ENCODE measurements at places on chromosomes 3 and 15.

- no peak for DNase-seq
Observed at GRCh38 chr3:21484057-21484827, 266.8 kb downstream of the ZNF385D start.

DNA sequence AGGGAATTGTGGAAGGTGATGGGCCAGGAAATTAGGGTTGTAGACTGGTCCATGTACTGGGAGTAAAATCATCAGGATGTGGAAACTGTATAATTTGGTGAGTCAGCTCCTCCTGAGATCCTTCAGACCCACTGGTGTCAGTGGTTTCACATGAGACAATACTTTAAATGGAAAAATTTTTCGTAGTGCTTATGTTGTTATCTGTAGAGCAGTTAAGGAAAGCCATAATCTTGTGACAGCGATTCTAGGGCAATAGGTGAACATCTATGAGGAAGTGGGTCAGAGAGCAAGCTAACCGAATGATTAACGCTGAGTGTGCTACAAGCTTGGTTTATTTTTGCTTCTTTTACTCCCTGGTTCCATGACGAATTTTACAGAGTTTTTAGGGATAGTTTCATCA, 200.6 kb downstream of the CADM2 start:
- no peak for DNase-seq

- DNase-seq: no peak
Observed at GRCh38 chr3:194910414-194910984, 224.8 kb downstream of the FAM43A start.

GRCh38 chr3:50192124-50192523, 714 bp downstream of the GNAT1 start:
- DNase-seq: no peak

GRCh38 chr3:197936819-197937384, 13.1 kb upstream of the RPL35A start:
- DNase-seq: no peak

GRCh38 chr15:85762756-85763127, 32.0 kb downstream of the KLHL25 start:
- DNase-seq: no peak

DNA sequence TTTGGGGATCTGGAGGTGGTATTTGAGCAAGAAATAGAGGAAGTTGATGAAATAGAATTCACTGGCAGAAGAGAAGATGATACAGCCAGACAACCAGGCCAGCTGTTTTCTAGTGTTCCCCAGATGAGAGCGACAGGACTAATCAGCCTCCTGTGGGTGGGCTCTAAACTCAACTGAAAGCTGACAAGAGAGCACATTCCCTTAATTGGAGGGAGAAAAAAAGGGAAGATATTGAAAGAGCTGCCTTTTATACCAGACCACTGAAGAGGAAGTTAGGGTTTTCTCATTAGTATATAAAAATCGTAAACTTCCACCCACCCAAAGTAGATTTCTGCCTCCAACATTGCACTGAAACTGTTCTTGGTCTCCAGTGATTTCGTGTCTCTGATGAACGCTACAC, 6.5 kb upstream of the TM4SF19 start:
- DNase-seq: no peak

GRCh38 chr15:80703081-80703480, 8.0 kb downstream of the ABHD17C start:
- no peak for DNase-seq

DNA sequence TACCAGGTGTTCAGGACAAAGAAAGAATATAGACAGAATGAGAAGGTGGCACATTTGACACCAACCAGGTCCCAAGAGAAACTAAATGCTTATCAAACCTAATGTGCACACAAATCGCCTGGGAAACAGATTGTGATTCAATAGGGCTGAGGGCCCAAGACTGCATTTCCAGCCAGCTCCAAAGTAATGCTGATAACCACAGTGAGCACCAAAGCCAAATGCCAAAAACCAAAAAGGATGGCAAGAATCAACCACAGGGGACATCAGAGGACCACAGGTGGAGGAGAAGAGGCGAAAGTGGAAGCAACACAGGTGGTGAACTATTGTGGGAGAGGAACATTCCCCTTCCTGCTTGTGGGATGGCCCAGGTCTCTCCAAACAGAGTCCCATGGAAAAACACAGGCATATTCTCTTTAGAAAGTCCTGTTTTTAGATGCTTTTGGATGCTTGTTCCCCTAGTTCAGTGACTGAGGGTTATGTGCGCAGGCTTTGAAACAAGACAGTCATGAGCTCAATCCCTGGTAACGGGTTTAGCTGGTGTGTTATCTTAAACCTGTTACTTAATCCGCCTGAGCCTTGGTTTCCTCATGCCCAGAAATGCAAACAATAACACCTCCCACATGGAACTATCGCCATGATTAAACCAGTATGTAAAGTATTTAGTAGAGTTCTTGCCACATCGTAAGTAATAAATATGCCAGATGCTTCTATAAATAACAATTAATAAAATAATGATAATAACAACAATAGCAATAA, 241.7 kb downstream of the ATP8B4 start:
- DNase-seq: no peak

- DNase-seq: peak; percentile 20
Observed at GRCh38 chr15:55221090-55222011, 24.6 kb upstream of the RSL24D1 start.

DNA sequence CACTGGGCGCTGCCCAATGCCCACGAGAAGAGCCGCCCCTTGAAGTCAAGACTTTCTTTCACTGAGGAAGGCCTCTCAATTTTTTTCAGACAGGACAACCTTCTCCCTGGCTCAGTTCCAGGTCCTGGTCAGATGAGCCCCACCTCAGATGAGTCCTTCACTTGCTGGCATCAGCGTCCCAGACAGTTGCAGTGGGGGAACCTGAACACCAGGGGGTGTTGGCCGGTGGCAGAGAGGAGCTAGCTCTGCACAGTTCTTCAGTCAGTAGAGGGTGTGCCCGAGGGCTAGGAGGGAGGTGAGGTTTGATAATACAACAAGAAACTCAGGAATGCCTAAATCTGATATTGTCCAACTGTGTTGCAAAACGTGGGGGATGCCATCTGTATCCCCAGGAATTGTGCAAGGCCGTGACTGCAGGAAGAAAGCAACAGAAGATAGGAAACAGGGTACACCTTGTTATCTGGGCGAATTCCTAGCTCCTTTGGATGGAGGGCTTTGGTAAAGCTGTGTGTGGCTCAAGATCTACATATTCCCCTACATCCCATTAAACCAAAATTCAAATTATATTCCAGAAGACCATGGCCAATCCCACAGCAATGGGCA, 34.3 kb downstream of the CCR3 start:
- DNase-seq: peak; percentile 81

DNA sequence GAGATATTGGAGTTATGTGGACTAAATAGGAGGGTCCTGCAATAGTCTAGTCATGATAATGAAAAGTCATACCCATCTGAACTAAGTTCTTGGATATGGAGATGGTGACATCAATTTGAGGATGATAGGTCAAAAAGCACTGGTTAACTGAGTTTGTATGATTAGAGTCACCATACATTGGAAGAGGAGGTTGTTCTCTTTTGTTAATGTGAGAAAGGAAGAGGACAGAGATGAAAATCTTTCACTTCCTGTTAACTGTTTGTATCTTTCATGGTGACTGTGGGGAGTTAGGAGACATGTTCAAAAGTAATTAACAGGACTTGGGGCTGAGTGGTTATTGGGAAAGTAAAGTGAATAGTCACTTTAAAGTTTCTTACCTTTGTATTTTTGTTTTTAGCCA, 11.1 kb downstream of the TMEM62 start:
- DNase-seq: no peak

DNA sequence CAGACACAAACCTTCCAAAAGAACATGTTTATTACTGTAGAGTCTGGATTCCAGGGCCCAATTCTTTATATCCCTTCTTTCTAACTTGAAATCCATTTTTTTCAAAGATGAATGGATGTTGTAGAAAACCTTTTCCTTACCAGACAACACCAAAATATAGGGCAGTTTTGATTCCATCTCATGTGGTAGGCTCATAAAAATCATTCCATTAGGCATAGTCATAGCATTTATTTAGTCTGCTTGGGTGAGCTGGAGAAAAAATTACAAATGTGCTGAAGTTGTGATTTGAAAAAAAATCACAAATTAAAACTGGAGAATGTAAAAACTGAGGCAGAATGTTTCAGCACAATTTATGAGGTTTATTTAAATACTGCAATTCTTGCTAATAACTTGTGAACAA, 199.3 kb upstream of the TBC1D5 start:
- no peak for DNase-seq

- no peak for DNase-seq
Observed at GRCh38 chr3:129304146-129304961, 25.7 kb downstream of the HMCES start.

GRCh38 chr15:38680775-38681174, 116.2 kb upstream of the RASGRP1 start:
- DNase-seq: no peak

DNA sequence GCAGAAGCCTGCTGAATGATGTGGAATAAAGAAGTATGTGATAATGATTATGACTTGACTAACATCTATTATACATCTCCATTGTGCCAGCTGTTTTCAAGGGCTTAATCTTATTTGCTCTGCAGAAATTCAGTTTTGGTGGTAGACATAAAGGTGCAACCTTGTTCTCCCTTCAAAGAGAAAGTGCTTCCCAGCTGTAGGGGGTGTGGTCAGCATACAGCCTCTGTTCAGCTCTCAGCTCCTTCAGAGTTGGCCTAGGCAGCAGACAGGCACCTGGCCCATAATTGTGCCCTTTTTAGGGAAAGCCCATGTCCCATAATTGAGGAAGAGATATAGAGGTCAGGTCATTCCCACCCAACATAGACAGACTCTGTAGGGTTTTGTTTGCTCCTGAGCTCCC, 104.3 kb upstream of the EOMES start:
- no peak for DNase-seq

DNA sequence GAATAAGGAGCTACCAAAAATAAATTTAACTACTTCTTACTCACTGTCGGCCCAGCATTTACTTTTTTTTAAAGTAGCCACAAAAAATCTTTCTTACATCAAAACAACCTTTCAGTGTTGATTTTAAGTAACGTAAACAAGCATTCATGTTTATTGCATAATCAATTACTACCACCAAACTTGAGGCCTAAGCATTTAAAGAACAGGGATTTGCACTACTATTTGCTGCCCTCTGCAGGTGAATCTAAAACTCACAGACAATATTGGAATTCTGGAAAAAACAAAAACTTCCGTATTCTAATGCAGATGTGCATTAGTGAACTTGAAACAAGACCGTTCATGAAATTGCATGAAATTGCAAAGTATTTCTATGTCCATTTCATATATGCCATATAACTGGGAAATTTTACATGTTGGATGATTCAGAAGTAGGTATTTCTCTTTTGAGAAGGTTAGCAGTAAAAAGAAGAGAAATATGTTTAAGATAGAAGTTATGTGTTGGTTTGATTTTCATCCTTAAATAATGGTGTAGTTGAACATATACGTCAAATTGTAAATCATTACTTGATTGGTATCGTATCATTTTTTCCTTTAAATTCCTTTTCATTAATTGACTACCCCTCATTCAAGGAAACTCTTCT, 55.6 kb downstream of the CGGBP1 start:
- no peak for DNase-seq

Data from CD4-positive, alpha-beta T cell treated with Interleukin-15 for 1 hour (primary cell).